ENCODE measurements at places on chromosomes 7 and 10. TPM values are rescaled to one million over a fixed set of nuclear protein-coding genes. Genes with fewer than 3 reads are reported as not detected.

GRCh38 chr10:35884657-35885071 lies 242.6 kb upstream of the FZD8 start:
- no peak for DNase-seq
- no peaks in the 10 kb centered on the region for H3K4me1 ChIP-seq
- no peak overlapping the region for H3K27ac ChIP-seq
- H3K4me3 ChIP-seq = no peak overlapping the region

DNA sequence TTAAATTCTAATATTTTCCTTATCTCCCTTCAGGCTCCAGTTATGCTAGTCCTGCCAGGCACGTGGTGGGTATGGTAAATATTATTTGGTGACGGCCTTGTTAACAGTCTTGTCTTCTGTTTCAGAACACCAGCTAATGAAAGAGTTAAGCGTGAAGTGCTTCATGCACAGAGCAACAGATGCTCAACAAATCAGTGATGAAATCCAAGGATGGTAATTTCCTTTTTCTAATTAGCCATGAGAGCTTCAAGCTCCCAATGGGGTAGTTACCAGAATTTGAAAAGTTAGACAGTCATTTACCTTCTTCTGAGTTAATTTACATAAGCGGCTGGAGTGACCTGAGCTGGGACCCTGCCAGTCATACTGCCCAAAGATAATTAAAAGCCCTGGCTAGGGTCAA lies 1.9 kb upstream of the OTUD1 start:
- no peaks in the 10 kb centered on the region for H3K27me3 ChIP-seq
- H3K27ac ChIP-seq = no peak overlapping the region
- peaks cover 17% of the 10 kb centered on the region for H3K4me1 ChIP-seq
- peaks cover 16% of the 10 kb centered on the region for H3K36me3 ChIP-seq
- H3K4me3 ChIP-seq = no peak overlapping the region

DNA sequence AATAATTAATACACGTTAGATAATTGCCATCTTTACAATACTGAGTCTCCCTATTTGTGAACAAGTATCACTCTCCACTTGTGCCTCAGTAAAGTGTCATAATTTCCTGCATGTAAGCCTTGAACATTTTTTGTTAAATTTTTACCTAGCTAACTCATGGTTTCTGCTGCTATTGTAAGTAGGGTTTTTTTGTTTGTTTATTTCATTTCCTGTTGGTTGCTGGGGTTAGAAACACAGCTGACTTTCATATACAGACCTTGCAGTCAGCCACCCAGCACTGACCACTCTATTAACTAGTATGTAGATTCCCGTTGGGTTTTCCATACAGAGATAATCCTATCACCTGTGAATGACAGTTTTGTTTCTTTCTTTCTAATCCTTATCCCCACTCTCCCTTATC lies 133.3 kb downstream of the MPP7 start:
- H3K36me3 ChIP-seq = peaks cover 1% of the 10 kb centered on the region
- H3K4me1 ChIP-seq = peaks cover 16% of the 10 kb centered on the region
- no peak overlapping the region for H3K4me3 ChIP-seq
- no peaks in the 10 kb centered on the region for H3K27me3 ChIP-seq

GRCh38 chr7:127895814-127896280 lies 135.4 kb downstream of the LRRC4 start:
- H3K36me3 ChIP-seq = peaks cover 21% of the 10 kb centered on the region
- no peak overlapping the region for H3K27ac ChIP-seq
- no peak for DNase-seq

DNA sequence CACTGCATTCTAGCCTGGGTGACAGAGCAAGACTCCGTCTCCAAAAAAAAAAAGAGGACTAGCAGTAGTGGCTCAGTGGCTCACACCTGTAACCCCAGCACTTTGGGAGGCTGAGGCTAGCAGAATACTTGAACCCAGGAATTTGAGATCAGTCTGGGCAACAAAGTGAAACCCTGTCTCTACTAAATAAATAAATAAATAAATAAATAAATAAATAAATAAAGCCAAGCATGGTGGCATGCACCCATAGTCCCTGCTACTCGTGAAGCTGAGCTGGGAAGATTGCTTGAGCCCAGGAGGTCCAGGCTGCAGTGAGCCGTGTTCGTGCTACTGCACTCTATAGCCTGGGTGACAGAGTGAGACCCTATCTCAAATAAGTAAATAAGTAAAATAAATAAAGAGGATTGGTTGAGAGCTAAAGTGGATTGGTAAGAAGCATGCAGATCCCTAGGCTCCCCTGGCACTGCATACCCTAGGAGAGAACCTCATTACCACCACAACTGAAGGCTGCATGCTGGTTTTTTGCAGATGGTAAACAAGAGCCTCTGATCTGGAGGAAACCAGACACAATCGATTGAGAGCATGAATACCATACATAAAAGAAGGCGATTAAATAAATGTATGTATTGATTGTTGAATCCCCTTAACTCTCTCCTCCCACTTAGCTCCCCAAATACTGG lies 163.2 kb downstream of the REEP3 start:
- H3K4me1 ChIP-seq = no peaks in the 10 kb centered on the region
- H3K36me3 ChIP-seq = no peaks in the 10 kb centered on the region
- DNase-seq = no peak
- no peak overlapping the region for H3K4me3 ChIP-seq
- H3K27me3 ChIP-seq = no peaks in the 10 kb centered on the region

- no peak for DNase-seq
- no peak overlapping the region for H3K27ac ChIP-seq
- peaks cover 22% of the 10 kb centered on the region for H3K4me1 ChIP-seq
- no peaks in the 10 kb centered on the region for H3K27me3 ChIP-seq
Measured at GRCh38 chr7:2081526-2082135, 151.1 kb downstream of the MAD1L1 start.

- peaks cover 32% of the 10 kb centered on the region for H3K4me1 ChIP-seq
- H3K27me3 ChIP-seq = peaks cover 79% of the 10 kb centered on the region
- DNase-seq = no peak
- no peaks in the 10 kb centered on the region for H3K36me3 ChIP-seq
- H3K4me3 ChIP-seq = no peak overlapping the region
- H3K27ac ChIP-seq = peak overlapping the region; percentile 6
Measured at GRCh38 chr7:27166531-27167505, 1.5 kb upstream of the HOXA9 start.

SH2B2 gene
- total RNA-seq = 1.4 TPM

- H3K27me3 ChIP-seq = no peaks in the 10 kb centered on the region
- no peak overlapping the region for H3K4me3 ChIP-seq
- H3K27ac ChIP-seq = no peak overlapping the region
- no peaks in the 10 kb centered on the region for H3K4me1 ChIP-seq
- H3K36me3 ChIP-seq = no peaks in the 10 kb centered on the region
Measured at GRCh38 chr7:38393874-38394273, 120.4 kb upstream of the TARP start.

UNCX gene
- total RNA-seq = not detected

All from activated naive CD4-positive, alpha-beta T cell treated with anti-CD3 and anti-CD28 coated beads for 36 hours (primary cell).